Sciatic nerve (tissue), 2 donors: ENCODE measurements at places on chromosomes 16 and 17. TPM values are rescaled to one million over a fixed set of nuclear protein-coding genes. Genes with fewer than 3 reads are reported as not detected.

DNA sequence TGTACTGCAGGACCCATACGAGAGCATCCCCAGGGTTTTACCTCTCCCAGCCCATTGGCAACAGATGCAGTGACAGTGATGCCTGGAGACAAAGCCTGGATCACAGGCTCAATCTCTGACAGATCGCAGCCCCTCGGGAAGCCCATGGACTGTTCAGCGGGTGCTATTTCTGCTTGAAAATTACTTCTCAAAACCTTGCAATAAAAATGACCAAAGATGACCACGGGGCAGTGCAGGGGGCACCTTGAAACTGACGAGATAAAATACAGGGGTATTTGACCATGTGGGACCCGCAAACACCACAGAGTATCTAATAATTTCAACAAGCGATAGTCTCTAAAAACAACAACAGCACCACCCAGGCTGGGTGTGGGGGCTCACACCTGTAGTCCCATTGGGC lies 118.3 kb downstream of the C16orf95 start:
- DNase-seq, result no peak

DNA sequence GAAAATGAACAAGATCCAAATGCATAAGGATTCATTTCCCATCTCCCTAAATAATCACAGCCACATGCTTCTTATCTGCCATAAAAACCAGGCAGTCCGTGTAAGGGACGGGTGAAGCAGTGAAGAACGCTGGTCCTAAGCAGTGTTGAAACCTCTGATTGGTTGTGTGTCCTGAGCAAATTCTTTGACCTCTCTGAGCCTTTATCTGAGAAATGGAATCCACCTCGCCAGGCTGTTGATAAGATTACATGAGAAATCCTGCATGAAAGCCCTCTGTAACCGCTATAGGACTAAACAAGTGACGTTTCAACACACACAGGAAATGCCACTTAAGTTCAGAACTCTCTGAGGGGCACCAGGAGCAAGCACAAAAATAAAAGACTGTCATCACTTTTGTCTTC lies 26.8 kb downstream of the GAS7 start:
- DNase-seq, result no peak

The AOC2 gene
- 1.6 TPM for total RNA-seq

DNA sequence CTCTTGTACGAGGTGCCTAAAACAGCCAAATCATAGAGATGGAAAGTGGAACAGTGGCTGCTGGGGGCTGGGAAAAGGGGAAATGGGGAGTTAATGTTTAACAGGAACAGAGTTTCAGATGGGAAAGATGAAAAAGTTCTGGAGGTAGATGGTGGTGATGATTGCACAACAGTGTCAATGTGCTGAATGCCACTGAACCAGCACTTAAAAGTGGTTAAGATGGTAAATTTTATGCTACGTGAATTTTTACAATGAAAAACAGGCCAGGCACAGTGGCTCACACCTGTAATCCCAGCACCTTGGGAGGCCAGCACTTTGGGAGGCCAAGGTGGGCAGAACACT lies 130.4 kb downstream of the C16orf78 start:
- DNase-seq, result peak; percentile 27

The TPPP3 gene
- 12.5 TPM for total RNA-seq

DNA sequence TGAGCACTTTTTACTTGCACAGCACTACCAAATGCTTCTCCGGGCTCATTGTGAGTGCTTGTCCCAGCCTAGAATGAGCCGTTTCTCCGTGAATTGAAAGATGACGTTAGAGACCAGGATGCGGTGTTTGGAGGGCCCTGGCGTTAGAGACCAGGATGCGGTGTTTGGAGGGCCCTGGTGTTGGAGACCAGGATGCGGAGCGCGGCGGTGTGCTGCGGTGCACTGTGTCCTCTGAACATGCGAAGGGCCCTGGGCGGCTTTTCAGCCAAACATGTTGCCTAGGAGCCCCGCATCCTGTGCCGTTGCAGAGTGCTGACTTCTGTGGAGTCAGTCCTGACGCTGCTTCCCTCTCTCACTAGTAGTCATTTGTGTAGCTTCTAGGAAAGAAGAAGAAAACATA lies 42.7 kb downstream of the BANP start:
- DNase-seq, result no peak

- no peak for DNase-seq
Measured at GRCh38 chr16:72182976-72183375, 11.0 kb upstream of the PMFBP1 start.

The CACNG3 gene
- total RNA-seq, result not detected

DNA sequence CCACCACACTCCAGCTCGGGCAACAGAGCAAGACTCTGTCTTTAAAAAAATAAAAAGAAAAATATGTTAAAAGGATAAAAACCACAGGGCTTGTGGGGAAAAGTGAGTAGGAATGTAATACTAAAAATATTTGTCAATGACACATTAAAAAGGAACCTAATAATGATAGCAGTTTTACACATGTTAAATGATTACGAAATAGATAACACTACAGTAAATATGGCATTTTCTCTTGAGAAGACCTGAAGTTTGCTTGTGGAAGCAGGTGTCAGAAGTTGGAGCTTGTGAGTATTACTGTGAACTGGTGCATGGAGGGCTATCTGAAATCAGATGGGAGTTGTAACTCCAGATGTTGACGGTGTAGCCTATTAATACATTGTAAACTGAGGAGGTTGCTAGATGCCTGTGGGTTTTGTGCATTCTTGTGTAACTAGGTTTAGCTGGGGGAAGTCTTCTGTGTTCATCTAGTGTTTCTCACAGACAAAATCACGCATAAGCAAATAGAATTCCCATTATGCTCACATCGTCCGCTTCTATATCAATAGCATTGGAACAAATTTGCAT lies 44.2 kb upstream of the CLEC18A start:
- DNase-seq, result no peak
